ENCODE measurements at places on chromosomes 5 and 9. TPM values are rescaled to one million over a fixed set of nuclear protein-coding genes. Genes with fewer than 3 reads are reported as not detected.
A peak's percentile ranks its signal among the peaks of the same experiment; 100 is the strongest.

DNA sequence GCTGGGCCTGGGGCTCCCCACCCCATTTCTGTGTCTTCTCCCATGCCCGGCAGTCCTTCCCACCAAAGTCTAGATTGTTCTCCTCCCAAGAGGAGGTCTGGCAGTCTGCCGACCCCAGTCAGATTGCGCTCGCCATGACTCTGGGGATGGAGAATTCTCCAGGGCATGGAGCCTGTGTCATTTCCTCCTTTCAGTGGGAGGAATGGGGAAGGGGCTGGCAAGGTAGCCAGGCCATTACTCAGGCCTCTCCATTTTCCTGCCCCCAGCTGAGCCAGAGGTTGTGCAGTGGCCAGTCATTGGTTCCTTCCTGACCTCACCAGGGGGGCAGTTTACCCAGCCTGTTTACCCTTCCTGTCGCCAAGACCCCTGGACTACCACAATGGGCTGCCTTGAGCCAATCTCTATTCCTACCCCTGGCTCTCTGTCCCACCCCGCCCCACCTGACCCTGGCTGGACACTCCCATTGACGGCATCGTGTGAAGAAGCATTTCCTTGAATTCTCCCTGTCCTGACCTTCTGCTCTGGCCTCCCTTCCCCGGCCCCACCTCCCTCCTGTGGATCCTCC lies 628 bp downstream of the SYNPO start:
- peak; percentile 39 for DNase-seq

- DNase-seq = no peak
Observed at GRCh38 chr5:123283031-123283430, 140.2 kb downstream of the CEP120 start.

DNA sequence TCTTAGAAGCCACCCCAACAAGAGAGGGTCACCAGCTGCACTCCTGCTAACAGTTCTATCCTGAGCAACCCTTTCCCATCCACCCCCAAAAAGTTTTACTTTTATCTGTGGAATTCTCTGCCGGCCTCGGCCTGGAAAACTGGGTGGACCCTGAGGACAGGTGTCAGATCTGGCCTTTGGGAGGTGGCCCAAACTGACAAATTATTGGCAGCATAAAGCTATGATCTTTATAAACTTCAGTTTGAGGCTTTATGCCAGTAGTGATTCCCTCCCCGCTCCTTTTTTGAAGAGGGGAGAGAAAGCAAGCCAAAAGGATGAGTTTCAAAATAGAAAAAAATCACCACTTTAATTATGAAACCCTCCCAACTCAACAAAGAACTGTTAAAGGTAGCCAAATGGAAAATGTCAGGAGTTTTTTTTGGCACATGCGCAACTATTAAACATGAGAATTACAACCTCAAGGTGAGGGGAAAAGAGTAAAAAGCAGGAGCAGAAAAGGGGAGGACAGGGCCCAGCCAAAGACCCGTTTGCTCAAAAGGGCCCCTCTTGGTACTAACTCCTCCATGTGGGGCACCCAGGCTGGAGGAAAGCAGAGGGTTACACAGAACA lies 49.4 kb downstream of the FBXW11 start:
- no peak for DNase-seq

DNA sequence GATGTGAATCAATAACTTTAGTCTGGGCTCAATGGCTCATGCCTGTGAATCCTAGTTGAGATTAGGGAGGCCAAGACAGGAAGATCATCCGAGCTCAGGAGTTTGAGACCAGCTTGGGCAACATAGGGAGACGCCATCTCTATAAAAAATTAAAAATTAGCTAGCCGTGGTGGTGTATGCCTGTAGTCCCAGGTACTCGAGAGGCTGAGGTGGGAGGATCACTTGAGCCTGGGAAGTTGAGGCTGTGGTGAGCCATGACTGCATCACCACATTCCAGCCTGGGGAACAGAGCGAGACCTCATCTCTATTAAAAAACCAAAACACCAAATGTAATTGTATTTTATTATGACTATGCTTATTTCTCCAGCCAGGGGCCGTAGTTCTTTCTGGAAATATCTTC lies 69.6 kb upstream of the NR5A1 start:
- no peak for DNase-seq

DNA sequence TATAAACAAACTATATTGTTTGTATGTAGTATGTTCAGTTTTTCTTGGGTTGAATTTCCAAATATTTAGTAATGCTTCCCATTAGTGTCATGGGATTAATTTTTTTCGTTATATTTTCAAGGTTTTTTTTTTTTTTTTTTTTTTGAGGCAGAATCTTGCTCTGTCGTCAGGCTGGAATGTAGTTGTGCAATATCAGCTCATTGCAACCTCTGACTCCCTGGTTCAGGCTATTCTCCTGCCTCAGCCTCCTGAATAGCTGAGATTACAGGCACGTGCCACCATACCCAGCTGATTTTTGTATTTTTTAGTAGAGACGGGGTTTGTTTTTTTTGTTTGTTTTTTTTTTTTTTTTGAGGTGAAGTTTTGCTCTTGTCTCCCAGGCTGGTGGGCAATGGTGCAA lies 10.6 kb downstream of the DDX46 start:
- no peak for DNase-seq

DNA sequence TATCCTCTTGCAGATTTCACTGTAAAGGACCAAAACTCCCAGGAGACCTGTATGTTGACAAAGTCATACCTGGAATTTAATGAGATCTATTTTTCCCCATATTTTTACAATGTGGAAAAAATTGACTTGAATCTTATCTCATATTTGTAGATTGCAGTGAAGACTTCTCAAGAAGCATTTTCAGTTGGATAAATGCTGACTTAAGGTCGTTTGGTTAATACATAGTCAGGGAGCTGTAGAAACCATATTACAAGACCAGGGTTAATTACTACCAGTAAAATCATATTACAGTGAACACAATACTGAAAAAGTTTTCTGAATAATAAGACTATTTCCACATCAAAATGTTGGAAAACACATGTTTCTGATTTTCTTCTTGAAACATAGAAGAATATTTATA lies 119.8 kb downstream of the ATG10 start:
- no peak for DNase-seq

- DNase-seq = no peak
Observed at GRCh38 chr5:100623719-100624118, 88.5 kb downstream of the FAM174A start.

- no peak for DNase-seq
Observed at GRCh38 chr5:93497096-93497495, 83.9 kb downstream of the NR2F1-AS1 start.

DNA sequence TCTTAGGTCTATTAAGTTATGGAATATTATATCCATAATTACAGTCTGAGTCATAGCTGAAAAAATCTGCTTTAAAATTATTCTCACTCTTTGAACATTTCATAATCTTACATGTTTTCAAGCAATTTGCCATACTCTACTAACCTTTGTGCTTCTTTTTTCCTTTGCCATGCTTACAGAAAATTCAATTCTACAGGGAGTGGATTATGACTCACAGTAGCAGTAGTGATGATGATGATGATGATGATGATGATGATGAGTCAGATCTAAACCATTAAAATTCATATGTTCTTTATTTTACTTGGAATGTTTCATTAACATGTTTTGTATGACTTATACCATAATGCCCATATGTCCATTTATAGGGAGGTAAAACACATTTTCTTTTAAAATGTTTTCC lies 207.1 kb downstream of the VPS13A start:
- DNase-seq = no peak

DNA sequence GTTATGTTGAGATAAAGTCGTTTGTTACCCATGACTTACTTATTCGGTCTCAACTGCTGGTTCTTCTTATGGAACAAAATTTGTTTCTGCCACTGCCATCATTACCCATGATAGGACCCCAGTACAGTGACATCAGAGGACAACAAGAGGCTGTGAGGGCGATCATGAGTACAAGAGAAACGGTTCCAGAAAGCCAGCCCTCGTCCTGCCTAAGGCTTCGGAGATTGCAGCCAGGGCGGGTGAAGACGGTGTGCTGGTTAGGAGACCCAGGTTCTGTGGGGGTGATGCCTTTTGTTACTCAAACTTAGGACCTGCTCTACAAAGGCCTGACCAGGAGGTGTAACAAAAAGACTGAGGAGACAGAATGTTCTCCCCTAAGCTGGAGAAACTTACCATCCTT lies 10.9 kb downstream of the FYB1 start:
- no peak for DNase-seq

- no peak for DNase-seq
Observed at GRCh38 chr5:158224253-158224652, 365.3 kb upstream of the CLINT1 start.

Gene FBXO38
- total RNA-seq = 37.5 TPM

Gene PPP2R2B
- total RNA-seq = 2.6 TPM

Measured in mucosa of gallbladder (tissue), 1 donor.